ENCODE measurements at places on chromosomes 11 and 22.

- no peak for DNase-seq
These were observed 101.2 kb downstream of the CEP164 start for GRCh38 chr11:117428856-117429229.

DNA sequence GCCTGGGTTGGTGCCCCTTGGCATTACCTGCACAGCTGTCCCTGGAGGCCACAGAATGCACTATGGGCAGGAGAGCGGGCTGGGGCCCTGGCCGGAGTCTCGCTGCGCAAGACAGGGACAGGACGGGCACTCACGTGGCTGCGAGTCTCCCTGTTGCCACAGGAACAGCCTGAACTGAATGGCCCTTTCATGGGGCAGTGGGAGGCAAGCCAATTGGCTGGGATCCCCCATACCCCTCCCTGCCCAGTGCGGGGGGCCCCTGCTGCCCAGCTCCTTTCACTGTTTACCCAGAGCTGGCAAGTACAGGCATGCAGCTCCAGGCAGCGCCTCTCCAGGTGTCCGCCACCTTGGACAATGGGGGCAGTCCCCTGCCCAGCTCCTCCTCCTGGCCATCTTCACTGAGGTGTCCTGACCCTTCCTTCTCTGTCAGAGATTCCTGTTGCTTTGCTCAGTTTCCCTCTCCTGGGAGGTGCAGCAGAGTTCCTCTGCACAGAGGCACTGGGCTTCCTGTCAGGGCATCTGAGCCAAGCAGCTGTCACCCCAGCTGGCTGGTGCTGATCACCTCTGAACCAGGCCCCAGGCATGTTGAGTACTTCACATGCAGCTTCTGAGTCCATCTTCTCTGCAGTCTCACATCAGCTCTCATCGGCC, 5.2 kb downstream of the USP2 start:
- no peak for DNase-seq

DNA sequence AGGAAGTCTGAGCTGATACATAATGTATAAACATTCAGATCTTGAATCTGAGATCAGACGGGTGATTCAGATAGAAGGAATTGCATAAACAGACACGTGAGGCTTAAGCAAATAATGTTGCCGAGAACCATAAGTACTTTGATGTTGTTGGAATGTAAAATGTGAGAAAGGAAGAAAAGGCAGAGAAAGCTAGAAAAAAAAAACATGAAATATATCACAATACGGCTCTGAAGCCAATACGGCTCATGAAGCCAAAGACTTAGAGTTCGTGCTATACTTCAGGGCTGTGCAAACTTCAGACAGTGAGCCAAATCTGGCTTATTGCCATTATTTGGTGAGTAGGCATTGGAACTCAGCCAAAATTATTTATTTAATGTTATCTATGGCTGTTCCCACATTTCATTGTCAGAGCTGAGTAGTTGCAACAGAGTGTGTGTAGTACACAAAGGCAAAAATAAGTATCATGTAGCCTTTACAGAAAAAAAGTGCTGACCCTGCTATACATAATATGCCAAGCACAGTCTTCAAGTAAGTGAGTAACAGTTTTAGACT, 673.3 kb downstream of the CNTN5 start:
- no peak for DNase-seq

DNA sequence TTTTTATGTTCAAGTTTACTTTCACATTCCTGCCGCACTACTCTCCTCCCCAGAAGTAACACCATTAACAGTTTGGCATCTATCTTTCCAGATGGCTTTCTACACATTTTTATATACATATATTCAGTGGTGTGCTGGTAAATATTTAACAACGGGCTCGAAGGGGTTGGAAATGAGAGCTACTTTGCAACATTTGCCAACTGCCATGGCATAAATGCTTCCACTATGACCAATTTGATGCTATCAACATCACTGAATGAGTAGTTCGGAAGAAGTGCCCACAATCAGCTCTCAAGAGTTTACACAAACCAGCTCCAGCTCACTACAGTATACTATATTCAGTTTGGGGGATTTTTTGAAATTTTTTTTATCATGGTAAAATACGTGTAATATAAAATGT, 55.2 kb downstream of the RELT start:
- DNase-seq = no peak

DNA sequence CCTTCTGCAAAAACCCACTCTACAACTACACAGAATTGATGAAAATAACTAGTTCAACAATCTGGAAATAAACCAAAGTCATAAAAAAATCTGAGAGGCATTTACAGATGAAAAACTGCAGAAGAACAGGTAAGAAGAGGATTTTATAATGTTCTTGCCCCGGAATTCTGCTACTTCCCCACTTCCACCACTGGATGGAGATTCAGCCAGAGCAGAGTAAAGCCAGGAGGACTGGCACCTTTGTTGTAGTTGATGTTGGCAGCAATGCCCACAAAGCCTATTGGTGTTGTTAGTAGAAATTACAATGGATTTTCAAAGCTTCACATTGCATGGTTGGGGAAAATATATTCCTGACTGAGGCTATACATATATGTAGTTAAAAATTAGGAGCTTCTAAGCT, 640.2 kb downstream of the LRRC4C start:
- DNase-seq = no peak

GRCh38 chr22:23845265-23846080, 6.7 kb upstream of the DERL3 start:
- DNase-seq = no peak

GRCh38 chr11:87454241-87454640, 416.5 kb downstream of the TMEM135 start:
- no peak for DNase-seq

DNA sequence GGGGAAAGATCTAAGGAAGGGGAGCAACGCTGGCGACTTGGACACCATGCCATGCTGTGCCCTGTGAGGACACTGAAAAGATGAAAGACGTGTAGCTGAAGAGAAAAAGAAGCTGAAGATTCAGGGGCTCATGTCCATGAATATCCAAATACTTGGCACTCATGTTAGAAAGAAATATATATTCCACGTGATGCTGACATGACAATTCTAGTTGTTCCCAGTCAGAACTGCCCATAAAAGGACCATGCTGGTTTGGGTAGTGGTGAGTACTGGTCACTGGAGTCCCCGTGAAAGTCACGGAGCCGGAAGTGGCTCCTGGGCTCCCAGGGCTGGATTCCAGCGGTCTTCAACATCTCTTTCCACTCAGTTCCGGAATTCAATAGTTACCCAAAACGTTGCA, 9.9 kb downstream of the MS4A15 start:
- DNase-seq = no peak

- DNase-seq = no peak
These were observed 22.9 kb downstream of the FAM76B start for GRCh38 chr11:95766701-95767100.

- DNase-seq = no peak
These were observed 11.9 kb downstream of the SAAL1 start for GRCh38 chr11:18093959-18094358.

DNA sequence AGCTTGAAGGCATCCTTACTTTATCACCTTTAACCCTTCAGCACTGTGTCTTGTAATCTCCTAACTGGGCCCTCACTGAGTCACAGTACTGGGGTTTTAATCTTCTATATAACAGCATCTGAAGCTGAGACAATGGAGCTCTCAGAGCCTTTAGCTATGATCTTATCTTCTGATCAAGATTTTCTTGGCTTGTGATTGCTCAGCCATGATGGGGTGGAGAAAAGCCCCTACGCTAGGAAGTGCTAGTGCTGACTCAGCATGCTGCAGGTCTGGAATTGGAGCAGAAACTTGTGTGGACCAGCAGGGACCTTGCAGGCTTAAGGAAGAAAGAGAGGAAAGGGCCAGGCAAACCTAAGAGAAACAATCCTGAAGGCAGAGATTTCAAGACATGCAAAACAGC, 71.7 kb upstream of the EED start:
- DNase-seq = no peak

DNA sequence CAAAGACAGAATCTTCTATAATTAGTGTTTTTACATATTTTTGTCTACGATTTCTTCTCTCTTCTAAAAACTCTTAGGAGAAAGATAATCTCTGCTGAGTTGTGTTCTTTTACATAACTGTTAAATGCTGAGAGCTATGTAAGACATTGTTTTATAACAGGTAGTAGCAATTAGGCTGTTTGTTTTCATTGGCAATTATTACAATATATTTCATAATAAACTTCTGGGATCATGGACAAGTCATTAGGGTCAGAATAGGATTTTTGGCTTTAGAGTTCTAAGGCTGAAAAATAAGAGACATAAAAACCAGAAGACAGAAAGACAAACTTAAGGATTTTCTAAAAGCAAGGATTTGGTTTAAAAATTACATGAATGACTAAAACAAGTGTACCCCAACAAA, 120.8 kb downstream of the DCDC1 start:
- no peak for DNase-seq

DNA sequence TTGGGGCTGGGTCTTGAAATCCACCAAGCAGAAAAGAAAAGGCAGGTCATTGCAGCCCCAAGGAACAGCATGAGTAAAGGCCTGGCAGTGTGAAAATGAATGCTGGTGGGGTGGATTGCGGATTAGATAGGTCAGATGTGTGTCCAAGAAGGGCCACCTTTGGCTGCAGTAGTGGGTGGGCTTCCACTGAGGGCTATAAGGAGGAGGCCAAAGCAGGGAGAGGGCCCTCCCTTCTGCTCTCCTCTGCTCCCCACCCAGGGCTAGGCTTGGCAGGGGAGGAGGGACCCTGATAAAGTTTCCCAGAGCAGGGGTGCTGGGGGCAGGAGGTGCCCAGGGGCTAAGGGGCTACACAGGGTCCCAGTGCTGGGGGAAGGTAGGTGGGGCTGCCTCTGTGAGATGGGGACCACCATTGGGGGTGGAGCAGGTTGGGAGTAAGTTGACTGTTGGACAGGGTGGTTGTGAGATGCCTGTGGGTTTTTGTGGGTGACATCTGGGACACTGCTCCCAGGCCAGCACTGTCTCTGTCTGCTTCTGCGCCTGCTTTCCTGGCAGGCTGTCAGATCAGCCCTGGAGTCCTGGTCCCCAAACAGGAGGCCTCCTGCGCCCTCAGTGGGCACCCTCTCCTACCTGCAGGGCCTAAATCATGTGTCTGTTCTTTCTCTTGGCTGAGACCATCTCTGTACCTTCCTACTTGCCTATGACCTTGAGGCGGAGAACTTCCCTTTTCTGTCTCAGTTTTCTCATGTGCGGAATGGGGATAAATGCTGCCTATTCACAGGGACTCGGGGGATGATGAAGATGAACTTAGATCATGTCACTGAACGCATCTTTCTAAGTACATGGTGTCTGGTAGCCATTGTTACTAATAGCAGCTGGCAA, 1.9 kb downstream of the CAPN5 start:
- no peak for DNase-seq

GRCh38 chr11:72615329-72615728, 58.9 kb downstream of the PDE2A start:
- DNase-seq = no peak

DNA sequence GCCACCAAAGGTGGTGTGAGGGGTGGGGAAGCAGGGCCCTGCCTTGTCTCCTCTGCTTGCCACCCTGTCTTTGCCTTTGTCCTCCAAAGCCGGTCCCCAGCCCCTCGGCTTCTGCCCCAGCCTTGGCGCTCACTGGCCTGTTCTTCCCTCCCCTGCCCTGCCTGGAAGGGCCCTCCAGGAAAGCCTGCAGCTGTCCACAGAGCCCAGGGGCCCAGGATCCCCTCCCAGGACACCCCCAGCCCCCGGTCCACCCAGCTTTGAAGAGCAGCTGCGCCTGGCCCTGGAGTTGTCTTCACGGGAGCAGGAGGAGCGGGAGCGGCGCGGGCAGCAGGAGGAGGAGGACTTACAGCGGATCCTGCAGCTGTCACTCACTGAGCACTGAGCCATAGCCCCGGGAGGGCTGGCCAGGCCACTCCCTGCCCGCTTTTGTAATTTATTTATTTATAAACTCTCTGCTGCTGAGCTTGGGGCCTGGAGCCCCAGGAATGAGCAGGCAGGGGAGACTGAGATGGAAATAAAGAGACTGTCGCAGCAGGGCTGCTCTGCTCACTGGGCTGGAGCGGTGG, 1.3 kb upstream of the SSH3 start:
- DNase-seq = no peak

GRCh38 chr11:57192316-57192715, 10.6 kb downstream of the LRRC55 start:
- DNase-seq = no peak

- DNase-seq = no peak
These were observed 8.0 kb downstream of the TIRAP start for GRCh38 chr11:126290887-126291286.

DNA sequence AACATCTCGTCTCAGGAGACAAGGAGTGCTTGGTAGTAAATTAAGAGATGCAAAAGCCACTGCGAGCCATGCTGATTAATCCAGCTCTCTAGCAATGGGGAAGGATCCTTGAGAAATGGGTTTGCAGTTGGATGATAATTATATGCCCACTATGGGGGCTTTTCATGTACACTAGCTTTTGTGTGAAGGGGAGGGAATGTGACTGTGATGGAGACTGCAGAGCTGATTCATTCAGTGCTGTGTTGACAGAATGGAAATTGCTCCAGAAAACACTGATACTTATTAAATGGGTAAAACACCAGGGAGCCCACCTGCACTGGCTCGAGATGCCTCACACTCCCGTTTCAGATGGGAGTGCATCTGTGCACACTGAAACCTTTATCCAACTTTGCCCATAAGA, 37.0 kb upstream of the KIRREL3 start:
- DNase-seq = no peak

DNA sequence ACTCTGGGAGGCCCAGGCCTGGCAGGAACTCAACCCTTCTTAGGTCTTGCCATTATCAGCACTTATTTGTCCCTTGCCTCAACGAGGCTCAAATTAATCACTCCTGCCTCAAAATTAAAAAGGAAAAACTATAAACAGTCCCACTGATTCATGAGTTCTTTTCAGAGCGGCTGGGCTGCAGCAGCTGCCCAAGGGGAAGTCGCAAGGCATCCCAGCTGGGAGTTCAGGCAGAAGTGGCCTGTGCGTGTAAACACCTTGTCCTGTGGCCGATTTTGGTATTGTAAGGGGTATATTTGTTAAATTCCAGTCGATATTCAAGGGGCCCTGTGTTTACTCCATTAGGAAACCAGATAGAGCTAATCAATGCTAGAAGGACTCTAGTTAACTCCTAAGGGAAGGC, 213.9 kb upstream of the CADM1 start:
- no peak for DNase-seq

- DNase-seq = no peak
These were observed 179.3 kb upstream of the FAT3 start for GRCh38 chr11:92045301-92045700.

All from activated CD4-positive, alpha-beta T cell treated with anti-CD3 and anti-CD28 coated beads, Interleukin-2, amount 50 U/mL, for 1 hour (primary cell).